Ammon's horn (tissue), 1 donor: ENCODE measurements at places on chromosomes 11 and 22.

DNA sequence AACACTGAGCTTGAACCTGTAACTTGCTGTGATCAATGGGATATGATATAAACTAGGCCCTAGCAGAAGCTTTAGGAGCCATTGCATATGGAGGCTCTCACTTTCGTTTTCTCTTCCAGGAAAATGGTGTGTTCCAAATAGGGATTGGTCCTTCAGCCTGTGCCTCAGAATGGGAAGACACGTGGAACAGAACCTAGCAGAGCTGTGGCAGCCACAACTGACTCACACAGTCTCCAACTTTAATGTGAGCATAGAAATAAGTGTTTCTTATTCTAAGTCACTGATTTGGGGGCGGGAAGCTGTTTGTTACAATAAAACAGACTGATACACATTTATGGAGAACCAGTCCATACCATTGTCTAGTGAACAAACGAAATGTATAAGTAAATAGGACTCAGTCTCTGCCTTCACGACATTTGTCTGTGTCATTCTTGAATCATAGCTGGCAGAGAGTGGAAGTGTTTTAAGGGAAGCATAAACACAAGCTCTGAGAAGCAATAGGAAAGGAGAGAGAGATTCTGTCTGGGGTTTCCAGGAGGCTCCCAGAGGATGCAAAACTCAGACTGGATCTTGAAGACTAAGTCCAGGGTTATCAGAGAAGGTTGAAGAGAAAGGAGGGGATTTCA lies 97.3 kb downstream of the GALNT18 start:
- no peak for DNase-seq

DNA sequence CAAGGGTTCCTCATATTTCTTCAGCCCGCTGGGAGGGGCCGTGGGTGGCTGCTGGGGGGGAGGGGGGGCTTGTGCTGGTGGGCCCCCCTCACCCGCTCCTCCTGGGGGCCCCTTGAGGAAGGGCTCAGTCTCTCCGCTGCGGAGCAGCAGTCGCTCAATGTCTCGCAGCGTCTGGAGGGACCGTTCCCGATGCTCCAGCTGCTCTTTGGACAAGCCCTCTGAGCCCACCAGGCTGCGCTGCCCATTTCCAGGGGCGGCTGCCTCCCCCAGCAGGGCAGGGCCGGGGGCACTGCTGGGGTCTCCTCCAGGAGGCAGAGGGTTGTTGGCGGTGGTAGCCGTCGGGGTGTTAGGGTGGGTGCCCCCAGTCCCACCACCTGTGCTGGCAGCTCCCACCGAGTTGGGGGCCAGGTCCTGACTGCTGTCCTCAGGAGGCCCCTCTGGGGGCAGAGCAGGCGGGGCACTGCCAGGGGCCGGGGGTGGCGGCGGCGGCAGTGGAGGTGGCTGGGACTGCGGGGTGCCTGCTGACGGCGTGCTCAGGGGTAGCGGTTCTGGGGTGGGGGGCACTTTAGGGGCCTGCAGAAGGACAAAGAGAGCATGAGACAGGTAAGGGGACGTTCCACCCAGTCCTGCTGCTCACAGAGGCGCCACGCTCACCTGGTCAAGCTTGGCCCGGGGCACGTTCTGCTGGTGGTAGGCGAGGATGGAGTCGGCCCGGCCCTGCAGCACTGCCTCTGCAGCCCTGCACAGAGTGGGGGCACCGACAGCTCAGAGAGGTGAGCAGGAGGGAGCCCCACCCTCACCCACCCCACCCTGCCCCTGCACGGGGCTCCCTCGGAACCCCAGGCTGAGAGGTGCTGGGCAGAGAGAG lies 18.9 kb downstream of the CXCR5 start:
- DNase-seq = no peak

GRCh38 chr22:19880786-19881569 lies 26.3 kb upstream of the GNB1L start:
- peak; percentile 47 for DNase-seq

DNA sequence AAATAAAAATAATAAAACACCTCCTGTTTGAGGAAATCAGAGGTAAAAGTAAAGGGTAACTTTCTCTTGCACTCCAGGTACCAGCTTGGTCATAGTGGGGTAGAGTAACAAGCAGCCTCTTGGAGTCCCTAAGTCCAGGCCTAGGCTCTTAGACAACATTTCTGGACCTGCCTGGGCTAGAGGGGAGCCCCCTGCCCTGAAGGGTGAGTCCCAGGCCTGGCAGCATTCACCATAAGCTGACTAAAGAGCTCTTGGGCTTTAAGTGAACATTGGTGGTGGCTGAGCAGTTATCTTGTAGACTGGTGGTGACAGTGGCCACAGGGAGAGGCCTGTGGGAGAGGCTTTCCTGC lies 18.6 kb upstream of the OR56A3 start:
- DNase-seq = no peak

DNA sequence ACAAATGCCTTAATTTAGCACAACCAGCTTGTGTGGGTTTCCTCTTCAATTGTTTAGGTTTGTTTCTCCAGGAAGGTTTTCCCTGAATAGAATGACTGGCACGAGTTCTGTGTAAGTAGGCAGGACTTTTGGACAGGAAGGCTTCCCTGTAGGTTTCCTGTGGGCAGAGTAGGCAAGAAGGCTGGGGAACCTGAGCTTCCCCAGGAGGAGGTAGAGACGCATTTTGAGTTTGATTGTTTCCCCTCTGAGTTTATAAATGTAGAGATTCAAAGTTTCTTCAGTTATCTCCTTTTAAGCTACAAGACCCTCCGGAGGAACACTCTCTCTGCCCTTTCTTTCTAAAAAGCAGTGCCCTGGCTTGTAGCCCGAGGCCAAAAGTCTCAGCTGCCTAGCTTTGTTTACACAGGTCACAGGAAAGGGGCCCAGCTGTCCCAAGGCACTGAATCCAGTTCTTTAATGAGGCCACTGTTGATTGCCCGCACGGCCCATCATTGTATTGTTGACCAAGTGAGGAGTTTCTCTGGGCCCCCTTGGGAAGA lies 66.6 kb upstream of the RDX start:
- peak; percentile 35 for DNase-seq

DNA sequence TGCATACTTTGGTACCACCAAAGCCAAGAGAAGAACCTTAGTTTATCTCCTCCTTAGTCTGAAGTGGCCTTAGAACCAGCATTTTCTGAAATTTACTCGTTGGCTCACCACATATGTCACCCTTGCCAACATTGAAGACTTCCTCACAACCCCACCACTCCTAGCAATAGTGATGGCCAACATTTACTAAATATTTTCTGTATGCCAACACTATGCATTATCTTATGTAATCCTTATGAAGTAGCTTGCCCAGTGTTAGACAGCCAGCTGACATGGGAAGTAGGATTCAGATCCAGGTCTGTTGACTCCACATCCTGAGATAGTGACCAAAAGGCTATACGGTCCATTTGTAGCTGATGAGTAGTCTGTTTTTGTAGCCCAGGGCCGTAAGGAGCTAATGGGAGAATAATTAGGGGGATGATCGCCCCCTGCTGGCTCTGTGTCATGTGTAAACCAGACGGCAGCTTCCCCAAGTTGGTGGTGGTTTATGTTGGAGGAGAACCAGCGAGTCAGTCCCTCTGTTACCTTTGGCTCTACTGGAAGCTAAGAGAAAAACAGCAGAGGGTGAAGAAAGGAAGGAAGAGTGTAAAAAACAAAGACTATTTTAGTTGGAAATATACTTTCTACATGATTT lies 120.5 kb upstream of the RASSF10 start:
- DNase-seq = peak; percentile 88

DNA sequence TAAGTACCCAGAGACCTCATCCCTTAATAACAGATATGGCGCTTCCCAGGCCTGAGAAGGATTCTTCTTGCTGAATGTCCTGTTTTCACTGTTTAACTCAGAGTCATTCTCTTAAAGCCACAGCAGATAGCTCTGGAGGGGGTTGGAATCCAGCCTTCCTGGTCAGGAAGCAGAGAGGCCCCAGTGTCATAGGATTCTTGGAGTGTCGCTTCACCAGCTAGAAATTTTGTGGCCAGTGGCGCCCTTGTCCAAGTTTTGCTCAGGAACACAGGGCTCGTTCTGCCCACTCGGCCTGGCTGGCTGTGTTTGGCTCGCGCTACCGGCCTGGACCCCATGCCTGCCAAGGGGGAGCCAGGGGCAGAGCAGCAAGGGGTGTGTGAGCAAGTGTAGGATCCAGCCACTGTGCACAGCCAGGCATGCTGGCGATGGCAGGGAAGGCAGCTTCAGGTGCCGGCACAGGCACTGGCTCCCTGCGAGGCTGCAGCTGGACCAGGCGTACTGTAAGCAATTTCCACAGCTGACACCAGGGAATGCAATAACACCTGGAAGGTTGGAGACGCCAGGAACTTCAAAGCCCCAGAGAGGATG lies 214.8 kb upstream of the SESN3 start:
- peak; percentile 13 for DNase-seq

DNA sequence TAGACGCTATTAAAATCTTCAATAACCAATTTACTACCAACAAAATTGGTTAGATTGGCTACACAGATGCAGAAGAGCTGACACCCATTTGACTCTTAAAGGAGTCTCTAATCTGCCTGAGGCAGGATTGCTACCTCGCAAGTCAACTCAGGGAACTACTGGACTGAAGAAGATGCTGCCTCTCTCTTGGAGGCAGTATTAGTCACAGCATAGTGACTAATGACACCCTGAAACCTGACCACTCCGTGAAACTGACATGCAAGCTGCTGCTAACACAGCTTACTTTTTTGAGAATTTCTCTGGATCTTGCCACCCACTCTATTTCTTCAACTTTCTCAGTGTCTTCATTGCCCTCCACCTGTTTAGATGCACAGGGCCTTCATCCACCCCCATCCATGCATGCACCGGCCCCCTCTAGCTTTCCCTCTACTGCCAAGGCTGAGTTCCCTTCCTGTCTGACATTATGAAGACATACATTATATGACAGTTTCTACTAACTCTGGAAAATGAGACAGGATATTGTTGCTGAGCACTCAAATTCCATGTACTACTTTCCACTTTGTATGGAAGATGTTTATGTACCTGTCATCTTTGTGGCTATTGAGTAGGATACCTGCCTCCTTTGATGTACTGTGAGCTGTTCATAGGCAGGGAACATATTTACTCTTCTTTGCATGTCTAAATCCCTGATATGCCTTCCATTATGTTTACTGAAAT lies 183.2 kb downstream of the MSANTD4 start:
- DNase-seq = no peak
